ENCODE measurements at places on chromosomes 3 and 15.
A peak's percentile ranks its signal among the peaks of the same experiment; 100 is the strongest.

GRCh38 chr15:88166082-88166993 is 90.2 kb downstream of the NTRK3 start:
- DNase-seq: peak; percentile 1

GRCh38 chr15:25846377-25846776 is 16.8 kb downstream of the ATP10A start:
- peak; percentile 50 for DNase-seq

DNA sequence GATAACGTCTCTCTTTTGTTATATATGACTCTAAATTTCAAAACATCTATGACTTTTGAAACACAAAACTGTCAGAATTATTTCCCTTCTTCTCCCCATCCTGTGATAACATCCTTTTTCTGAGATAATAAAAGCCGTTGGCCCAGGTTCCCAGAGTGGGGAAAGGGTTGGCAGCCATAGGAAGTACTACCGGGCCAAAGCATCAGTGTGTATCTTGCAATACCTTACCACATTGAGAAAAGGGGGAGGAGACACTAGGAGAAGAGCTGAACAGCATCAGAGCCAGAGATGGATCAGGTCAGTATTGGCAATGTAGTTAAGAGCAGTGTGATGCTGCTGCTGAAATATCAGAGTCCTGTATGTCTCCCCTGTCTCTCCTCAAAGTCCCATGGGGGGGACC is 210.0 kb upstream of the PROK2 start:
- DNase-seq: no peak

GRCh38 chr3:139234491-139234890 is 109.3 kb upstream of the MRPS22 start:
- no peak for DNase-seq

- DNase-seq: no peak
These were observed 156.2 kb downstream of the ADAMTSL3 start for GRCh38 chr15:83810110-83810509.

GRCh38 chr15:64870353-64870752 is 28.6 kb downstream of the PLEKHO2 start:
- no peak for DNase-seq

GRCh38 chr3:129596194-129597086 is 10.0 kb downstream of the PLXND1 start:
- DNase-seq: no peak

GRCh38 chr15:70033109-70033508 is 64.6 kb downstream of the TLE3 start:
- DNase-seq: no peak

All from activated T-cell treated with anti-CD3 and anti-CD28 coated beads for 48 hours (primary cell).